ENCODE measurements at places on chromosomes 6 and 20.

DNA sequence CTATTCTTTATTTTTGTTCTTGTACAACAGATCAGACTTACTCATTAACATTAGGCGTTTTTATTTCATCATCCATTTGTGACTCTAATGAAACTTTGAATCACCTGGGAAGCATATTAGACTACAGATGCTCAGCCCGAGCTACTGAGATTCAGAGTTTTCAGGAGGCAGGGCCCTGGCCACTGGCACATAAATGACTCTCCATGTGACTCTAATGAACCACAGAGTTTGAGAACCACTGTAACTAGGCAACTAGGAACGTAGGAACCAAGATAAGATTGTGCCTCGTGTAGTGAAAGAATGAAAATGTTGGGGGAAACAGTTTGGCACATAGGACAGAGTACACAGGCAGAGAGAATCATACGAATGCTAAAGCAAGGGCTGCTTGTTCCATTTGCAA is 405.9 kb upstream of the BTBD3 start:
- no peak for DNase-seq

- no peak for DNase-seq
Observed at GRCh38 chr6:130547723-130548122, 181.9 kb downstream of the TMEM200A start.

DNA sequence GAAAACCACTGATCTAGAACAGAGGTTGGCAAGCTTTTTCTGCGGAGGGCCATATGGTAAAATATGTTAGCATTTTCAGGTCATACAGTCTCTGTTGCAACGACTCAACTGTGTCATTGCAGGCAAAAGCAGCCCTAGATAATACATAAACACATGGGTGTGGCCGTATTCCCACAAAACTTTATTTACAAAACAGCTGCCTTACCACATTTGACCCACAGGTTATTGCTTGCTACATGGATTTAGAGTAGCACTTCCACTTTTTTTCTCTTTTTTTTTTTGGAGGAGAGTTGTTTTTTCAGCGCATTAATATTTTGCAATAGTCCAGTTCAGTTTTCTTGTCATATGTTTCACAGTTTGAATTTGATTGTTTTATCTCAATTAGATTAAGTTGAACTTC is 2.5 kb upstream of the IGF2R start:
- DNase-seq, result no peak

DNA sequence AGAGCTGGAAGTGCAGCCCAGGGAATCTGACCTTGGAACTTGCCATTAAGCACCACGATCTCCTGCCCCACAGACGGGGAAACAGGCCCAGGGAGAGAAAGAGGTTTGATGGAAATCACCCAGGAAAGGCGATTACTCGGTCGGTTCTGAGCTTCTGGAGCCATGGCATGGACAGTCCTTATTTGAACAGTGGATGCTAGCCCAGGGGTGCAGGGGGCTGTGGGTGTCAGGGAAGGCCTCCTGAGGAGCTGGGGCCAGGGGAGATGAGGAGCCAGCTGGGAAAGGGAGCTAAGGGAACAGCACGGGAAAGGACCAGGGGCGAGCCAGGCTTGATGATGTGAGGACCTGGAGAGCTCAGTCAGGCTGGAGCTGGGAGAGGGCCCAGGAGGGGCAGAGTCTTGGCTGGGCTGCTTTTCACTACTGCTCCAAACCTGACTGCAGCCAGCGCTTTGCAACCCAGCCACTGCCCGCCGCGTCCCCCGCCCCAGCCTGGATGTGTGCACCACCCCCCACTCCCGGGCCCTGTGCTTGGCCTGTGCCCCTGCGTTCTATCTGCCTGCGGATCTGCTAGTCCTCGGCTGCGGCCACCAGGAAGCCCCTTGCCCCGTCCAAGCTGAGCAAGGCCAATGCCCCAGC is 17.8 kb downstream of the SUN5 start:
- DNase-seq, result no peak

- DNase-seq, result no peak
Observed at GRCh38 chr6:5073992-5074391, 11.1 kb upstream of the PPP1R3G start.

- DNase-seq, result no peak
Observed at GRCh38 chr6:3571250-3571681, 114.4 kb upstream of the SLC22A23 start.

- DNase-seq, result no peak
Observed at GRCh38 chr6:157019115-157019641, 242.0 kb downstream of the ARID1B start.

GRCh38 chr20:13274275-13274861 is 53.3 kb downstream of the ISM1 start:
- no peak for DNase-seq

GRCh38 chr20:30816182-30816645 is 441.2 kb upstream of the DEFB115 start:
- DNase-seq, result peak; percentile 9

DNA sequence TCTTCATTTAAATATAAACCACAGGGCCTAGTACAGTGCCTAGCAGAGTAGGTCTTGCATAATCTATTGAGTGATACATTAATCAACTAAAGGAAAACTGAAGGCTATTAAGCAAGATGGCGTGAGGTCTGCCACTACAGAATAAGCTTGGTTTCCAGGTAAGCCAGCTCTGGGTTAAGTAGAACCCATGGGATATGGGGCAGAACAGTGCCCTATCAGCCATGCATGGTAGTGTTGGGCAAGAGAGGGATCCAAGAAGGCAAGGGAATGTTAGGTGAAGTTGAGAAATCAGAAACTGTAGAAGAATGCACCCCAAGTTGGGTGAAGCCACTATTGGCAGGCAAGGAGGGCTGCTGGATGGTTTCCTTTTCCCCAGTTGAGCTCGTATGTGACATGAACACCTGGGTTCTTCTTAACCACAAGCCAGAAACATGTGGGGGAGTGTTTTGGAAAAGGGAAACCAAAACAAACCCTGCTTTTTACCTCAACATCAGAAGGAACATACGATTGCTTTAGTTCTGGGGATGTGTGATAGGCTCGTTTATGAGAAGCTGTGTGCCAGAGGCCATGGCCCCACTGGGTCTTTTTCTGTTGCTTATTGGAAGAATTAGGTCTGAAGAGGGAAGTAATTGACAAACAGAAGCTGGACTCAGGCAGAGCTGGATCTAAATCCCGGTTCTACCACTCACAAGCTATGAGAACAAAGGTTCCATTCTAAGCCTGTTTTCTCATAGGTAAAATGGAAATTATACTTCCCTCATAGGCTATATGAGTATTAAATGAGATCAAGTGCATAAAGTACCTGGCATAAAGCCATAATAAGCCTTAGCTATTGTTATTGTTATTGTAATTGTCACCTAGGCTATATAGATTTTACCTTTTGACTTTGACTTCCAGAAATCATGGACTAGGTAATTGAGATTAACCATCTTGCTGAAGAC is 33.5 kb downstream of the NEDD9 start:
- peak; percentile 70 for DNase-seq

- no peak for DNase-seq
Observed at GRCh38 chr6:47007657-47008396, 34.3 kb downstream of the ADGRF1 start.

DNA sequence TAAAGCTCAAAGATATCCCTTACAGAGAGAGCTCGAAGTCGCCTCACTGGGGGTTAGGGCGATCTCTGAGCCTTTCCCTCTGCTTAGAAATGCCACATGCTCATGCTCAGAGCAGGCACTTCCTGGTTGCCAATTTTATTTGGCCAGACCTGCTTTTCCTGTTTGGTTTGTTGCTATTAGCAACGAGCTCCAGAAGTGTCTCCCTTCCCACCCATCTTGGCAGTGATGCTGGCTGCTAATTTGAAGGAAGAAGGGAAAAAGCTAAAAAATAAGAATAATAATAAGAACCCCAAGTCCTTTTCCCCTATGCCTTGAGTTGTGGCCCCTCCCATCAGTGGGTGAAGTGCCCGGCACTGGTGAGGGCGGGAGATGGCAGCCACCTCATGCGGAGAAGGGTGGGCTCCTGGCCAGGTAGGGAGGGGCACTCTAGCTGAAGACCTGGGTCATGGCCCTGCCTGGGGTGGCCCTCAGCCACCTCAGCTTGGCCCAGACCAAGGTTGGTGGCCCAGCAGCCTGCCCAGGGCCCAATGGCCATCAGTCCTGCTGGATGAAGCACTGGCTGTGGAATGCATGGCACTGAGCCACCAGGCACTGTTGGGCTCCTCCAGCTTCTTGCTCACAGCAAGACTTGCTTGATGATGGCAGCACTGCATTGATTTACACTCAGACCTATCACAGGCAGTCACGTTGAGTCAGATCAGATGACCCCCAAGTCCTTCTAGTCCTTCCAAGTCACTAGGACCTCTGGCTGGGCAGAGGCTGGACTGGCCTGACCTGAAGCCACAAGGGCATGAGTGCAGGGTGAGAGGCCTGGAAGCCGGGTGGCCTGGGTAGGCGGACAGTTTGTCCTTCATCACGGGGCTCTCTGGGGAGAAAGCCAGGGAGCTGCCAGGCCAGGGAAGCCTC is 79.0 kb downstream of the SYNJ2 start:
- DNase-seq, result no peak

DNA sequence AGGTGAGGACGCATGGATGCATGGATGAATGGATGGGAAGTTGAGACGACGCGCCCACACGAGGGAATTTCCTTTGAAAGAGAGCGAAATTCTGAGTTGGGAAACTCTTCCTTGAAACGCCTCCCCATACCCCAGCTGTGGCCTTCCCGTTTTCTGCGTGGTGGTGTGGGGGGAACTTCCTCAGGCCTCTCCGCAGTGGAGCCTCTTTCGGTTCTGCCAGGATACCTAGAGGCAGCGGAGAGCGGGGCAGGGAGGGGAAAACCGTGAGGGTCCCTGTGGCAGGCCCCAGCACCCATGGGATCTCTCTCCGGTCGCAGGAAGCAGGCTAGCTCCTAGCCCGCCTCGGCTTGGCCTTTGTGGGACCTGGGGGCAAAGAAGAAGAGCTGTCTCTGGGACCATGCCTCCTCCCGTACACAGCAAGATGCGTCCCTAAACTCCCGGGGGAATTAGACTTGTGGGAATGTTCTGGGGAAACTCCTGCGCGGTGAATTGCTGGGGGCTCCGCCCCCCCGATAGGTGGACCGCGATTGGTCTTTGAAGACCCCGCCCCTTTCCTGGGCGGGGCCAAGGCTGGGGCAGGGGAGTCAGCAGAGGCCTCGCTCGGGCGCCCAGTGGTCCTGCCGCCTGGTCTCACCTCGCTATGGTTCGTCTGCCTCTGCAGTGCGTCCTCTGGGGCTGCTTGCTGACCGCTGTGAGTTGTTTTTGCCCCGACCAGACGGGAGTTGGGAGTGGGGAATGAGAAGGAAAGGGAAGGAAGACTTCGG is at the start of gene CD40:
Gene CD40, plus strand, starts transcription at position 611 of the 764 bp plus-strand sequence. Its CDS starts 30 bp downstream, at position 641.
- DNase-seq, result peak; percentile 76

DNA sequence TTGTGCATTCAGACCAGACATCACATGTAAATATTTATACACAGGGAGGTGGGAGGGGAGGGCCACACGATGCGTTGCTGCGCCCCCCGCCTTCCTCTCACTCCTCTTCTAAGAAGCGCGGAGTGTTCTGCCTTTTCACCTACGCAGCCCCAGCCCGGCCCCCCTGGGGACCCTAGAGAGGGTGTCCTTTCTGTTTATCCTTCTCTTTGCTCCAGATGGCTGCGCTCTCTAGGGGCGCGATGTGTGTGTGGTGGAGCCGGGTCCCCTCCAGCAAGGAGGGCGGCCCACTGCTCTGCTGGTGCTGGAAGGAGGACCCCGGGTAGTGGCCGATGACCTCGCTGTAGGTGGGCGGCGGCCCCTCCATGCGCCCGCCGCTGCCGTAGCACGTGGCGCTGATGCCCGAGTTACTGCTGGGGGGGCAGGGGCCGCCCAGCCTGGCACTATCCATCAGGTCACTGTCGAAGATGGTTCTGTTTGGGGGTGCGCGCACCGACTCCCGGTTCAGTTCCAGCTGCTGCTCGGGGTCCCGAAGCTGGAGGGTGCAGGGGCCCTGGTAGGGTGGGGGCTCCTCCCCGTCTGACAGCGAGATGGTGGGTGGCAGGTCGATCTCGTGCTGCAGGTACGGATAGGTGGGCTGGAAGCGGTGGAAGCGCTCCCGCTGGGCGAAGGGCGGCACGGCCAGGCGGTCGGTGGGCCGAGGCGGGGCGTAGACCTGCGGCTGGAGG is 31.8 kb upstream of the ZBP1 start:
- DNase-seq, result no peak

- DNase-seq, result no peak
Observed at GRCh38 chr20:38665094-38665493, 59.2 kb upstream of the SLC32A1 start.

- no peak for DNase-seq
Observed at GRCh38 chr6:62446647-62447316, 160.8 kb upstream of the KHDRBS2 start.

- no peak for DNase-seq
Observed at GRCh38 chr6:57294862-57295445, 22.5 kb upstream of the PRIM2 start.

GRCh38 chr6:21104288-21104687 is 489.3 kb upstream of the SOX4 start:
- no peak for DNase-seq

DNA sequence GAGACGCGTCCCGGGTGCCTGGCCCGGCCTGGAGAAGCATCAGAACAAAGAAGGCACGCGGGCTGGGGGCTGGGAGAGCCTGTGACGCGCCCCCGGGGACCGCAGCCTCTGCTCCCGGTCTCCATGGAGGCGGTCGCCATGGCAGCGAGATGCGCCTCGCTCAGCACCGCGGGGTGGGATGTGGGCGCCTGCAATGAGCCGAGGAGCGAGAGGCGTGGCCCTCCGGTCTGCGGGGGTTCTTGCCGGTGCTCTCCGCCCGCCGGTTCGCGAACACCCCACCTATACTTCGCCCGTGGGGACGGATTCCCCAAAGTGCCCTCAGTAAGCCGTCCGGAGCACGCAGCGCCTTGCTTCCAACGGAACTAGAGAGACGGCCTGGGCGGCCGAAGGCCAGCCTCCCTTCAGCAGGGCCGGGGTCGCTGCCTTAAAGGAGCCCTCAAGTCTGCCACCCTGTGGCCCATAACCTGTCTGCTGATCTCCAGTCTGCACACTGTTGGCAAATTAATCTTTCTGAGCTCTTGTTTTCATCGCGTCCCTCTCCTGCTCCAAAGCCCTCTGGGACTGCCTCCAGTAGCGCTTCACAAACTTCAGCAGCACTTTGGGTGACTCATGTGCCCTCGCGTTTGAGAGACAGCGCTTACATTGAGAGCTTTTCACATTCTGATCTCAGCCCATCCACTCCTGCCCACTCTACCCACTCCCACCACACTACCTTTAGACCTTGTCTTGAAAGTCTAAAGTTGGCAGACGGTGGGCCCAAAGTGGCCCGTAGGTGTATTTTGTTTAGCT is 983 bp upstream of the ADISSP start:
- peak; percentile 84 for DNase-seq

DNA sequence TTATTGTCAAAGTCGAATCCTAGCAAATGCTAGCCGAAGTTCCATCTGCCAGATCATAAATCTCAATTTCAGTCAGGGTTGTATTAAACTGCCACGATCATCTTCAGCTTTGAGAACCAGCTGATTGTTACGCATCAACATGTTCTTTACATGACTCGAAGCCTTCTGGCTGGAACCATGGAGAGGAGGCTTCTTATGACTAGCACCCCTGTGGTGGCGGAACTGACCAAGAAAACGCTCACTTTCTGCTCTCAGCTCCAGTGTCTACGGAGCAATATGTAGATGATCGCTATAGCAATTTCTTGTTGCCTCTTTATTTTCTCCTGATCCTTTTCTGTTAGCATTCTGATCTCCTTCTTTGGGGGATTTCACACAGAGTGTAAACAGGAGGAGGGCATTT is 479.4 kb upstream of the SLC35B3 start:
- no peak for DNase-seq

Measured in immature natural killer cell (primary cell).